Stimulated activated CD8-positive, alpha-beta memory T cell treated with anti-CD3 and anti-CD28 coated beads, Interleukin-12 subunit alpha, Interleukin-12 subunit beta, amount 100 ng/mL, for 1 hour (primary cell): ENCODE measurements at places on chromosomes 13 and 19.
A peak's percentile ranks its signal among the peaks of the same experiment; 100 is the strongest.

DNA sequence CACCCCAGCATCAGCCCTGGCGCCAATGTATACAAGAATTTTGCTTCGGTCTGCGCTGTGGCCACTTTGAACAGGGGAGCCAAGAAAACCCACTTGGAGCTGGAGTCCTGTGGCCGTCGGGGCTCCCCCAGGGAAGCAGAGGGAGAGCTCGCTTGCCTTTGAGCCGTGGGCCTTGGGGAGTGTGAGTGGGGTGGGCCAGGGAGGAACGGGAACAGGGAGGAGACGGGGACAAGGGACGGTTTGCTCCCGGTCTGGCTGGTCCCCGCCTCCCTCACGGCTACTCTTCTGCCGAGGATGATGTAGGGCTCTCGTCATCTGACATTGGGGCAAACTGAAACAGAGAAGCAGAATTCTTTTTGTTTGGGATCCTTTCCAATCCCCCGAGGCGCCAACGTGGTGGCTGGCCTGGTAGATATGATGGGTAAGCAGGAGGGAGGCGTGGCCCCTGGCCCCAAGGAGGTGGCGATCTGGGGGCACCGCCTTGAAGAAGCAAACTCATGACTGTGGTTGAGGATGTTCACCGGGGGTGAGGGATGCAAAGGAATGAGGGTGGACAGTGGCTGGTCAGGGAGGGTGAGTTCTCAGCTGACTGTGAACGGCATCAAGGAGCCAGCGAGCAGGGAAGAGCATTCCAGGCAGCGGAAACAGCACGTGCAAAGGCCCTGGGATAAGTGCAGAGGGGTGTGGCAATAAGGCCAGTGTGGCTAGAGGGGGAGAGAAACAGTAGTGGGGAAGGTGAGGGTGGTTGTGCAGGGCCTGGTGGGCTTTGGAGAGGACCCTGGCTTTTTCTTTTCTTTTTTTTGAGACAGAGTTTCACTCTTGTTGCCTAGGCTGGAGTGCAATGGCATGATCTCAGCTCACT lies 10.9 kb upstream of the SPC24 start:
- no peak for DNase-seq

- DNase-seq: no peak
Observed at GRCh38 chr19:14603990-14604387, 21.1 kb downstream of the CLEC17A start.

- DNase-seq: no peak
Observed at GRCh38 chr19:5775668-5776309, 8.8 kb downstream of the PRR22 start.

GRCh38 chr19:18339723-18340122 lies 675 bp upstream of the PGPEP1 start:
- no peak for DNase-seq

DNA sequence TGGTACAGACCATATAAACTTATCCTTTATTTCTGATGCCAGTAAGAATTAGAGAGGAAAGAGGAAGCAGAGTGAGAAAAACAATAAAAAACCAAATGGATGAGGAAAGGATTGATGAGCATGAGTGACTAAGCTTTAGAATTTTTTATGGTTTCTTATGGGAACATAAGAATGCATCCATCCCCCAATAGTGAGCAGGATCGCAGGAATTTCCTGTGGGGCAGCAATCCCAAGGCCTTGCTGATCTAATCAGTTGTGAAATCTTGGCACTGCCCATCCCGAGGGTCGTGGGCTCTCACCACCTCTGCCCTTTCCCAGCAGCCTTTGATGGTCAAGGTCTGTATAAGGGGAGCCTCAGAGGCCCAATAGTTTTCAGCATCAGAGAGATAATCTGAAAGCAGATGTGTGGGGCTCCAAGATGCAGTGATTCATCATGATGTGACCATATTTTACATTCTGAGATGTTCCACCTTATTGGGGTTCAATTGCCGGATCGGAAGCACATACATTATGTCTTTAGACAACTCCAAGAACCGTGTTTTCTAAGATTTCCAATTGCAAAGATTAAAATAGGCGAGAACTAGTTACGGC lies 222.1 kb downstream of the DNAJC15 start:
- no peak for DNase-seq

DNA sequence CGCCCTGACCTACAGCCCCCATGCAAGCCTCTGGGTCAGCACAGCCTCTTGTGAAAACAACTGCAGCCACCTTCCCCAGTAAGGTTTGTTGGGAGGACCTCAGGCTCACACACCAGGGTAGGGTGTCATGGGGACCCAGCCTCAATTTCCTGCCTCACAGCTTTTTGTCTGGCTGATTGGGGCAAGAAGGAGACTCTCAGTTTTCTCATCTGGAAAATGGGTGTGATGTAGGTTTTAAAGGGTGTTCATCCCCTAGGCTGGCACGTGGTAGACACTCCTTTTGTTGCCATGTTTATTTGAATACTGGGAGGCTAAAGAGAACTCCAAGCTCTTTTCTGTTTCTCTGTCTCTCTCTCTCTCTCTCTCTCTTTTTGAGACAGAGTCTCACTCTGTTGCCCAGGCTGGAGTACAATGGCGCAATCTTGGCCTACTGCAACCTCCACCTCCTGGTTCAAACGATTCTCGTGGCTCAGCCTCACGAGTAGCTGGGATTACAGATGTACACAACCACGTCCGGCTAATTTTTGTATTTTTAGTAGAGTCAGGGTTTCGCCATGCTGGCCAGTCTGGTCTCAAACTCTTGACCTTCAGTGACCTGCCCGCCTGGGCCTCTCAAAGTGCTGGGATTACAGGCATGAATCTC lies 18.2 kb upstream of the PLAUR start:
- no peak for DNase-seq

GRCh38 chr13:45398877-45399276 lies 19.3 kb downstream of the SLC25A30 start:
- DNase-seq: peak; percentile 25

DNA sequence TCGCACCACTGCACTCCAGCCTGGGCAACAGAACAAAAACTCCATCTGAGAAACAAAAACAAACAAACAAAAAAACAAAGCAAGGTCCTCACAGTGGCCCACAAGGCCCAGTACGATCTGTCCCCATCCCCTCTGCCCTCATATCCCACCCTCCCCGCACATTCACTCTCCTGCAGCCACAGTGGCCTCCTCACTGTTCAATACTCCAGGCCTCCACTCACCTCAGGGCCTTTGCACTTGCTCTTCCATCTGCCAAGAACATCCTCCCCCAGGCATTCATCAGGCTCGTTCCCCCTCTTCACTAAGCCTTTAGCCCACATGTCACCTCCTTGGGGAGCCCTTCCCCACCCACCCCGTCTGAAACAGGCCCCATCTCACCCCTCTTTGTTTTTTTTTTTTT lies 4.6 kb downstream of the TMEM143 start:
- no peak for DNase-seq

- DNase-seq: no peak
Observed at GRCh38 chr19:29576761-29577648, 29.1 kb upstream of the POP4 start.

DNA sequence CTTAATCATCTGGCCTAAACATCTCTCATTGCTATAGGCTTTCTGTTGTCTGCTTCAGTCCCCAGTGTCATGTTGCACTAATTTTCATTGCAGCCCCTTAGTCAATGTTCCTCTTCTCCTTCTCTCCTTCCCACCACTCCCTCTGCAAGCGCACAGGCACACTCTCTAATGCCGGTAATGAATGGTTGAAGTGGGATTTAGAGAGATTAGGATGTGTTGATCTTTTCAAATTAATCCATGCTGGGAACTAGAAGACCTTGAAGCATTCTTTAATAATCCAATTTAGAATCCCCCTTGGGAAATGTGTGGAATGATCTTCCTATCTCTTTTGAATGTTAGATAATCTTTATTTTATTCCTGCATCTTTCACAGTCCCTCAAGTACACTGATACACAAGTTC lies 33.2 kb upstream of the NDFIP2 start:
- no peak for DNase-seq

- no peak for DNase-seq
Observed at GRCh38 chr13:27605610-27606200, 14.6 kb downstream of the LNX2 start.

DNA sequence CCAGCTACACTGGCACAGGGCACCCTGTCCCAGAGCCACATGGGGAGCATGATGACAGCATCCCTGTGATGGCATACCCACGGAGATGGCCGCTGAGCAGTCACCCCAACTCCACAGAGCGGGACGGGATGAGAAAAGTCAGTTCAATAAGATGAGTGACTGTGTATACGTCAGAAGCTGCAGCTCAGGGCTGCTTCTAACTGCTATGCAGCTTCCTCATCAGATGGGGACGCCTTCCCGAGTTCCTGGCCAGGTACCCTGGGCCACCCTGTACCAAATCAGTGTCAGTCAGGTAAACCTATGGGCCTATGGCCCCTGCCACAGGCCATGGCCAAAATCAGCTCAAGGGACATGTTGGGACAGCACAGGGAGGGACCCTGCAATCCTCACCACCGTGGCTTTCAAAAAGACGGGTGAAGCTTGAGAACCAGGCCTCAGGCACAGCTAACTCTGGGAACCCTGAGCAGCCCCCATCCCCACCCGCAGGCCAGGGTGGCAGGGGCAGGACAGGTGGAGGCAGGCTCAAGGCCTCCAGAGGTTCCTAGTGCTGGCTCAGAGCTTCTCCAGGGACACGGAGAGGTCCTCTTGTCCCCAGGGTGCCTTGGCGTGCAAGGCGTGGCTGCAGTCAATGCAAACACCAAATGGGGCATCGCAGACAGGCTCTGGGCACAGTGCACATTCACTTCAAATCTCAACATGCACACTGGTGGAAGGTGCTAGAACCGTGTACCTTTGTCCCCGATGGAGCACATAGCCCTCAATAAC lies 122.4 kb downstream of the TUBA3C start:
- DNase-seq: no peak

DNA sequence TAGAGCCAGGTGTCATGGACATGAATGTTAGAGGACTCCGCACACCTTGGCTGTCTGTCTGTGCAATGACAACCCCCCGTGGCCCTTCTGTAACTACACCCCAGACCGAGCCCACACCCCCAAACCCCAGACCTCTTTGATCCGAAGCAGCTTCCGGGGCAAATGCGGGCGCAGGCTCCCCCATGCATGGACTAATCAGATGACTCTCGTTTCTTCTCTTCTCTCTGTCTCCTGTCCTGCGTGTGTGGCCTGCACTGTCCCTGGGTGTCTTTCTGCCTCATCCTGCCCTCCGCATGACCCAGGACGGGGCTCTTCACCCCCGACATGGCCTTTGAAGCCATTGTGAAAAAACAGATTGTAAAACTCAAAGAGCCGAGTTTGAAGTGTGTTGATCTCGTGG lies 38.9 kb downstream of the TMED1 start:
- peak; percentile 41 for DNase-seq

DNA sequence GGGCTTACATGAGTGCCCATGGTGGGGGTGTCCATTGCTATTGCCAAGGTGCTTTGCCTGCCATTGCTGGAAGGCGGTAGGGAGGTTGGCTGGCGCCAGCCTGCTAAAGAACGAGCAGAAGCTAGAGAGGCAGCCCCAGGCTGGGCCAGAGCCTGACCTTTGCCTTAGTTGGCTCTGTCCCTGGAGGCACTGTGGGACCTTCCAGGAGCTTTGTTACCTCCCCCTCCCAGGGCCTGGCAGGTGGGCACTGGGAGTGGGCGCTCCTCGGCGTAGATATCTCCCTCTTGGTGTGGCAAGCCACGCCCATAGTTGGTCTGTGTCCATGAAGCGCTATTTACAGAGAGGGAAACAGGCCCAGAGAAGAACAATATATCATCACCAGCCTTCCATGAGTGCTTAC lies 2.3 kb upstream of the SLC25A42 start:
- no peak for DNase-seq

DNA sequence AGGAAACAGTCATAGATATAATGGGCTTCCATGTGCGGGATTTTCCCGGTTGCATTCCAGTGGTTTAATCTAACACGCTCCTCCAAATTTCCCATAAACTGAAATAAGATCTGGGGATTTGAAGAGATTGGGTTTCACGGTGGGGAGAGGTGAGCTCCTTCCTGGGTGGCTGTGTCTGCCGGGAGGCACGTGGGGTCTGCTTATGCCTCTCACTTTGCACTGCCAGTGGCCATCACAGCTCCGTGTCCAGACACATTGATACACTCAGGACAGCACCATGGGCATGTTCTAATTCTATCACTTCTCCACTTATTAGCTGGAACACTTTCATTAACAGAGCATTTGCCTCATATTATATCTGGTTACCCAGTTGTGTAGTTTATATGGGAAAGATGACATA lies 73.4 kb downstream of the SOX1 start:
- no peak for DNase-seq

DNA sequence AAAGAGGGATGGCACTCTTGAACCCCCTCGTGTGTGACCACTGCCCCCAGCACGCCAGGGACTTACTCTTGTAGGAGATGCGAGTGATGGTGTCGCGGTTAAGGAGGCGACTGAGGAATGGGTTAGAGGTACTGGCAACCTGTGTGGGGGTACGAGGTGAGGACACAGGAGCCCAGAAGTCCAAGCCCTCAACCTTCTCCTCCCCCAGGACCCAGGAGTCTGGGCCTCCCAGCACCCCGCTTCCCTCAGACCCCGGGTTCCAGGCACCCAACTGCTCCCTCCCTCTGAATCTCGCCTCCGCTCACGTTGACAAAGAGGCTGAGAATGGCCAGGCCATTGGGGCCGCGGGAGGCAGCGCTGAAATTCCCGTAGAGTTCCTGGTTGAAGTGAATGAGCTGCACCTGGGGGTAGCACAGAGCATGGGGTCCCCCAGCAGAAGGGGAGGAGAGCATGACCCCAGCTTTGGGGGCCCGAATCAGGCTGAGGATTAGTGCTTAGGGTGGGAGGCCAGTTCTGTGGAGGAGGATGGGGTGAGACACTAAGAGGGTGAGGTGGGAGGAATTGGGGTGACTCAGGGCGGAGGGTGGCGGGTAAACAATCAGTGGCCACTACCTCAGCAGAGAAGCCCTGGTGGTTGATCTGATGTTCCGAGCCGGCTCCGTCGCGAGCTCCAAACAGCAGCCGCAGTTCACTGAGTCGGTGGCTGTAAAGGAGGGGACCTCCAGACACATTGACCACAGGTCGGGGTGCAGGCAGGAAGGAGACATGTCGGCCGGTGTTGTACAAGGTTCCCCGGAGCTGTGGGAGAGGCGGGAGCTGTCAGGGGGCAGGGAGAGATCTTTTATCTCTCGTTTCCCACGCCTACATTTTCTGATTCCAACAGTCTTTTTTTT lies 2.5 kb upstream of the DBP start:
- no peak for DNase-seq
